ENCODE measurements at places on chromosomes 4 and X.

DNA sequence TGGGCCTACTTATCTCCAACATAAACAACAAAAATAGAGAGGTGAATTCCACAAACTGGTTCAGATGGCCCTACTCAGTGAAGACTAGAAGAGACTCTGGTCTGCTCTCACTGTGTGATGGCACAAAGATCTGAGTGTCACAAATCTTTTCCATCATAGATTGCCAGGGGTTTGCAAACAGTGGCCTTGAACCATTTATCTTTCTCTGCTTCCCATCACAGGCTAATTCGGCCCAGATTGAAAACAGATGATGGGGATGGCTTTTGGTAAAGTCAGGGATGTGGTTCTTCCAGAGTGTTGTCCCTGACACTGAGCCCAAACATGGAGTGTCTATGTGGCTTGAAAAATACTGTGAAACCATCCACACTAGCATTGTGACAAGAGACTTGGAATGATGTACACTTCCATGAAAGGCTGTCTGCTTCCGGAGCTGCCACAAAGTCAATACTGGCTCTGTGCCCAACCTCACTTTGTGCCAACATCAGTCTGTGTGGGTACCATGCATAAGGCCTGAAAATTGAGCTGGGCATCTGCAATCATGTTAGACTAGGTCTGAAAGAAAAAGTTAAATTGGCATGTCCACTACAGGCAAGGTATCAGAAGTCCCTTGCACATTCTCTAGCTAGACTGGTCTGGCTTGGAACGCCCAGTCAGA is 25.2 kb upstream of the PLAC1 start:
- no peak for DNase-seq

DNA sequence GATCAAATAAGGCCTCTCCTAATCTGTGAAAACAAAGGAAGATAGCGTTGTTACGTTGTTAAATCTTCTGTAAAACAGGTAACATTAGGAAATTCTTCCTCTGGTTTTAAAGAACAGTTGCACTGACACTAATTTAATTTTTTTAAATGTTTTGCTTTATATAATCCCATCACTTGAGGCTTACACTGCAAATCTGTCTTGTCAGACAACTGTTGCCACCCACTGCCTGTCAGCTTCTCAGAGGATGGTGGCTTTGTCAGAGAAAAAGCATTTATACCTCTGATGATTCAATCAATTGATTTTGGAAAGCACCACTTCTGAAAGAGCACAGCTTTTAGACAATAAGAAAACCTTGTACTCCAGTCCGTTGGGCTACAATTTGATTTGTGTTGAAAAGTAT is 799.1 kb downstream of the FSTL5 start:
- no peak for DNase-seq

DNA sequence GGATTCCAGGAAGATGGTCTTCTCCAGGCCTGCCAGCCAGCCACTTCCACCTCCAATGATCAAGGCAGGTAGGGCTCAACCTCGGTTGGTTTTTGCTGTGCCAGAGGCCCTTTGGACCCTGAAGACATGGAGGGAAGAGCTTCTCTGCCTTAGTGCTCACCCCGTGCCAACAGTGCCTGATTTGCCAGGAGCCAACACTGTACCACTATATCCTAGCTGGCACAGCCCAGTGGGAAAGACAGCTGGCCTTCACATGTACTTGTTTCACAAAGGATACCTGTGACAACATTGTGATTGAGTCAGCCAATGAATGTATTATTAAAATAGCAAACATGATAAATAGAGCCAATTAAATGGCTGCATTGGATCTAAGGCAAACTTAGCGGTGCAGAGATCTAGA is 51.9 kb upstream of the PRPS1 start:
- no peak for DNase-seq

- DNase-seq, result no peak
These were observed 47.0 kb upstream of the FAT1 start for GRCh38 chr4:186770481-186771175.

DNA sequence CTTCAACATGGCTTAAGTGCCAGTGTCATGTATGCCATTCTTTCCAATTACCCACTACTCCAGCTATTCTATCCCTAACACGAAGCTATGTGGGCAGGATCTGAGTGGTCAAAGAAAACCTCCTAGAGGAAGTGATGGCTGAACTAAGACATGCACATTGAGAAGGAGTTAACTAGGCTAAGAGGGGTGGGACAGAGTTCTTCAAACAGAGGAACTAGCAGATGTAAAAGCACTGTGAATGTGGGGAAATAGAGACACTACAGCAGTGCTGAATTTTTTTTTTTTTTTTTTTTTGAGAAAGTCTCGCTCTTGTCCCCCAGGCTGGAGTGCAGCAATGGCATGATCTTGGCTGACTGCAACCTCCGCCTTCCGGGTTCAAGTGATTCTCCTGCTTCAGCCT is 6.2 kb downstream of the JCHAIN start:
- DNase-seq, result no peak

DNA sequence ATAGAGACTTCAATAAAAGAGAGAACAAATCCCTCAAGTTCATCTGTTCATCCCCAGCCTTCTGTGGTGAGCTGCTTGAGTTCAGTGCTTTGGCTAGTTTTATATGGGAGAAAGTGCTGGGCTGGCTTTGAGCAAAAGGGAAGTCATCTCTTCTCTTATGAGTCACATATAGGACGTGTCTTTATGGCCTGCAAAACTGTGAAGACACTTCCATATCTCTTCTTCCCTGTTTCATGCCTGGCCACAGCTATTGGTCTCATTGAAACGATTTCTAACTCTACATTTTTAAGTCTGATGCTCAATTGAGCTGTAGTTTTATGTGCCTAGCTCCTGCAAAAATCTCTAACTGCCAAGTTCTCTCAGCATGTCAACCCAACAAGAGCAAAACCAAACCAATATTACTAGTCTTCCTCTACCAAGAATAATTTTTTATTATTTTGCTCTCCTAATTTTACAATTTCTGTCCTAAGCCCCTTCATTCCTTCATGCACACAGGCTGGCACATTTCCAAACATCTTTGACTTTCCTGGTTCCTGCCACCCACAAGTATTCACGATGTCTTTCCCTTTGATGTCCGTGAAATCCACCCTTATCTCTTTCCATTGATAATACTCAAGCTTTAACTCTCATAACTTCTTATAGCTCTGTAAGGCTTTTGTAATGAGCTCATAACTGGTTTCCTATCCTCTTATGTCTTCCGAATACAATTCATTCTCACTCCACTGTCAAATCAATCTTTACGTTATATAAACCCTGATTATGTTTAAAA is 165.3 kb downstream of the BTC start:
- DNase-seq, result no peak

DNA sequence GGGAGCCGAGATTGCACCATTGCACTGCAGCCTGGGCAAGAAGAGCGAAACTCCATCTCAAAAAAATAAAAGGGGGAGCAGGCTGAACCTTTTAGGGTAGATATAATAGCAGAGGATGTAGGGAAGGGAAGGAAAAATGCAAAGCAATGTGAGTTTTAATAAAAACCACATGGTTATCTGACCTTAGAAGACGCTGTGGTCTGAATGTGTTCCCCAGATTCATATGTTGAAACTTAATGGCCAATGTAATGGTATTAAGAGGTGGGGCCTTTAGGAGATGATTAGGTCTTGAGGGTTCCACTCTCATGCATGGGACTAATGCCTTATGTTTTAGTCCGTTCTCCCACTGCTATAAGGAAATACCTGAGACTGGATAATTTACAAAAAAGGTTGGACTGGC is 114.1 kb upstream of the STX18 start:
- DNase-seq, result no peak

DNA sequence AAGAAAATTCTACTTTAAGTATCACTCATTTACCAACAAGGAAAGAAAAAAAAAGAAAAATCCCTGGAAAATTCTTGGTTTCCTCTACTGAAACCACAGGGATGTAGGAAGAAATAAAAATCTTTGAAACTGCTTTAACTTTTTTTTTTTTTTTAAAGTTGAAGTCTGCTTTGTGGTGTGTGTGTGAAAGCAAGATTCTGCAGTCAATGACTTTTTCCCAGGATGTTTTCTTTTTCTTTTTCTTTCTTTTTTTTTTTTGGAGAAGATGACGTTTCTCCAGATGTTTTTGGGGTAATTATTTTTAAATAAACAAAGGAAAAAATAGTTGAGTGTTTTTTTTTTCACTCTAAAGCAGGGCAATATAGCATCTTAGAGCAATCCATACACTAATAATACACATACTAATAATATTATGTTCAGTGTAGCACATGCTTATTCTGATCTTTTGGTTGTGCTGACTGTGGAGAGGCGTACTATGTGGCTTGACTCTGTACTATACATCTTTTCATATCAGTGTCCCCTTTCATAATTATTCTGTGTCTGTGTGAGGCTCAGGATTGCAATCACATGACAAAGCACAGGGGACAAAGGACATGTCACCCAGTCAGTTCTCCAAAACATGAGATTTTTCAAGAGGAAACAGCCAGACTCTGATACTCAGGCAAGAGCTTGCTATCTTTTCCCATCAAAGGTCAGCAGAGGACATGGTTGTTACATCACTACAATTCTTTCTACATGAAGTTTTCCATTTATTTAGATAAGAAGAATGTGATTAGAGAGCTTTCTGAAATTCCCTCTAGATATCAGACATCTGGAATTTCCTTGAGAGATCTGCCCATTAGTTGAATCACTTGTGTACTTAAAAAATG is 111.0 kb downstream of the PDE5A start:
- DNase-seq, result no peak

DNA sequence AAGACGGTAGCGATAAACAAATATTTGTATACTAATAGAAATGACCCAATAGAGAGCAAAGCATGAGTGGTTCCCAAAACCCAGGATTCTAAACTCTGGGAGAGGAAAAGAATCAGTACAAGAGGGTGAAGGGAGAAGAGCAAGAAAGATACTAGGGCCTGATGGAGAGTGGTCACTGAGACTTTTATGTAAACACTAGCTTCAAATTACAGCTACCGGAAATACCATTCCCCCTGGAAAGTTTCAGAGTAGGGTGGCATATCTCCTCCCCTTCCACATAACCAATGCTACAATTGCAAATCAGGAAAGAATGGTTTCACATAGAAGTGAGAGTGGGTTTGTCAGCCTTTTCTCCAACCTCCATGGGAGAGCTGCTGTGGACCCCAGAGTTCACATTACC is 77.1 kb downstream of the EIF4E start:
- DNase-seq, result no peak

DNA sequence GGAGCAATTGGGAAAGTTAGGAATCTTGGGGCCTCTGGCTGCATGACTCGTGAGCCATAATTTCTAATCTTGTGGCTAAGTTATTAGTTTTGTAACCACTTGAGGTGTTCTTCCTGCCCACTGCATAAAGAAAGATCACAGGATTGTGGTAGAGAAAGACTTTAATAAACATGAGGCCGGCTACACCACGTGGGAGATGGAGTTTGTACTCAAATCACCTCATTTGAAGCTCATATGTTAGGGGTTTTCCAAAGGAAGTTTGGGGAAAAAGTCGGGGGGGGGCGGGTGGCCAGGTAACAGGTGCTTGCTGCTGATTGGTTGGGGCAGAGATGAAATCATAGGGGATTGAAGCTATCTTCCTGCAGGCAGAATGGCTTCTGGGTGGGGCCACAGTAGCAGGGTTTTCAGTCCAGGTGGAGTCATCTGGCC is 287.8 kb downstream of the ZNF674 start:
- peak; percentile 11 for DNase-seq

- DNase-seq, result no peak
These were observed 57.3 kb upstream of the PRSS12 start for GRCh38 chr4:118410138-118410537.

- DNase-seq, result no peak
These were observed 220.3 kb upstream of the GIMD1 start for GRCh38 chr4:106588891-106589290.

DNA sequence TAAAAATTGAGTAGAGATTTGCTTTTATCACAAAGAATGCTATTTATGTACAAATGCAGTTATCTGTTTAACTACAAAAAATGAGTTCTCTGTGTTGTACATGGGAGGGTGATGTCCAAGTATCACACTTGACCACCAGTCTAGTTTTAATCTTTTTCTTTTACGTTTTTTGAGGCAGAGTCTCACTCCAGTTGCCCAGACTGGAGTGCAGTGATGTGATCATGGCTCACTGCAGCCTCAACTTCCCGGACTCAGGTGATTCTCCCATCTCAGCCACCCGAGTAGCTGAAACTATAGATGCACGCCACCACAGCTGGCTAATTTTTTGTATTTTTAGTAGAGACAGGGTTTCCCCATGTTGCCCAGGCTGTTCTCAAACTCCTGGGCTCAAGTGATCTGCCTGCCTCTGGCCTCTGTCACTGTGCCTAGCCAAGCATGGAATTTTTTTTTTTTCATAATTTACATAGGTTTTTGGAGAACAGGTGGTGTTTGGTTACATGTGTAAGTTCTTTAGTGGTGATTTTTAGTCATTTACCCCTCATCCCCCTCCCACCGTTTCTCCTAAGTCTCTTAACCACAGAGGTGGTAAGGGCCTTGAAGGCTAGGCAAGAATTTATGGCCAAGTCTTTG is 47.9 kb upstream of the RPA4 start:
- DNase-seq, result no peak

DNA sequence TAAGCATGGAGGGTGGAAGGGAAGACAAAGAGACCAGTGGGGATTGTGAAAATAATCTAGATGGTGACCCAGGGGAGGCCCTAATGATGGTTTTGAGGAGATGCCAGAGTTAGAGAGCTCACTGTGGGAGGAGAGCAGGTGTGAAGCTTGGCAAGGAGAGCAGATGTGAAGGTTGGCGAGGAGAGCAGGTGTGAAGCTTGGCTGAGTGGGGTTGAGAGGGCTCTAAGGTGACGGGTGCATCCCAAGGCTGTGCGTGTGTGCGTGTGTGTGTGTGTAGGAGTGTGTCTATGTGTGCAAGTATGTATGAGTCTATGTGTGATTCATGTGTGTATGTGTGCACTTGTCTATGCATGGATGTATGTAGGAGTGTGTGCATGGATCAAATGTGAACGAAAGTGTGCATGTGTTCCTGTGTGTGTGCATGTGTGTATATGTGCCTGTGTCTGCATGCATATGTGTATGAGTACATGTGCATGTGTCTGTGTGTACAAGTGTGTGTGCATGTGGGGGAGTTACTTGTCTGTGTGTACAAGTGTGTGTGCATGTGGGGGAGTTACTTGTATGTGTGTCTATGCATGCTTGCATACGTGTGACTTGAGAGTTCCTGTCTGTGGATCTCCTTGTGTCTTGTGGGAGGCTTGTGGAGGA is 72.0 kb downstream of the EVC start:
- DNase-seq, result no peak

DNA sequence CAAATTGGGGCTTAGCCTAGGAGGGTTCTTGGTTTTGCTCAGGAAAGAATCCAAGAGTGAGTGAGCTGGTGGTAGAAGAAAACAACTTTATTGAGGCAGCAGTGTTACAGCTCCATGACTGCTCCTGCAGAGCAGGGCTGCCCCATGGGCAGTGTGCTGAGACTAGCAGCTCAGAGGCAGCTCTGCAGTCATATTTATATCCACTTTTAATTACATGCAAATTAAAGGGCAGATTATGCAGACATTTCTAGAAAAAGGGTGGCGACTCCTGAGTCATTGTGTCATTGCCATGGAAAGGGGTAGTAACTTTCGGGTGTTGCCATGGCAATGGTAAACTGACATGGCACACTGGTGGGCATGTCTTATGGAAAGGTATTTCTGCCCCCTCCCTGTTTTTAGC is 202.2 kb downstream of the CLCN4 start:
- no peak for DNase-seq

Measured in activated CD4-positive, alpha-beta T cell treated with anti-CD3 and anti-CD28 coated beads for 4 hours (primary cell).